ENCODE measurements at places on chromosomes 4 and X. TPM values are rescaled to one million over a fixed set of nuclear protein-coding genes. Genes with fewer than 3 reads are reported as not detected.

DNA sequence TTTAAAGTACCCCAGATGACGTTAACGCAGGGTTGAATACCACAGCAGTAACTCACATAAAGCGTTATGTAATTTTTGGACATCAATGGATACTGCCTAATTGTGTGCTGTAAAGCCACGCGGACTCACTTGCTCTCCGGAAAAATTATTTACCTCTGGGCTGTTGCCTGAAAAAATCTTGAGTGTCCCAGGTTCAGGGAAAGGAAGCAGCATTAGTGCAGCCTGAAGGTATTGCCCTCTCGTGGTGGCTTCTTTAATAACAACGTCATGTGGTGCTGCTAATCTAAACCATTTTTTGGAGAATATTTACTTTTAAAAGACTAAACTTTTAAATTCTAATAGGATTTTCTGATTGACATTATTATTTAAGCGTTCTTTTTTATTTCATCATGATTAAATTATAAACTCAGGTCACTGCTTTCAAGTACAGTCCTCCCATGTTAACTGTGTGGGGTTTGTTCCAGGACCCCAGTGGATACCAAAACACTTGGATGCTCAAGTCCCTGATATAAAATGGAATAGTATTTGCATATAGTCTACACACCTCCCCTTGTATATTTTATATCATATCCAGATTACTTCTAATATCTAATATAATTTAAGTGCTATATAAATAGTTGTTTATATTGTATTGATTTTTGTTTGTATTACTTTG lies 384.8 kb downstream of the FAM133A start:
- H3K27me3 ChIP-seq = no peaks in the 10 kb centered on the region
- H3K4me1 ChIP-seq = no peaks in the 10 kb centered on the region
- no peak for DNase-seq
- no peak overlapping the region for H3K27ac ChIP-seq
- no peak overlapping the region for H3K4me3 ChIP-seq
- no peaks in the 10 kb centered on the region for H3K36me3 ChIP-seq

- H3K27me3 ChIP-seq = no peaks in the 10 kb centered on the region
- H3K4me1 ChIP-seq = no peaks in the 10 kb centered on the region
- no peak overlapping the region for H3K4me3 ChIP-seq
- no peaks in the 10 kb centered on the region for H3K36me3 ChIP-seq
- DNase-seq = no peak
These were observed 43.7 kb upstream of the MAPK10 start for GRCh38 chr4:86403575-86403974.

DNA sequence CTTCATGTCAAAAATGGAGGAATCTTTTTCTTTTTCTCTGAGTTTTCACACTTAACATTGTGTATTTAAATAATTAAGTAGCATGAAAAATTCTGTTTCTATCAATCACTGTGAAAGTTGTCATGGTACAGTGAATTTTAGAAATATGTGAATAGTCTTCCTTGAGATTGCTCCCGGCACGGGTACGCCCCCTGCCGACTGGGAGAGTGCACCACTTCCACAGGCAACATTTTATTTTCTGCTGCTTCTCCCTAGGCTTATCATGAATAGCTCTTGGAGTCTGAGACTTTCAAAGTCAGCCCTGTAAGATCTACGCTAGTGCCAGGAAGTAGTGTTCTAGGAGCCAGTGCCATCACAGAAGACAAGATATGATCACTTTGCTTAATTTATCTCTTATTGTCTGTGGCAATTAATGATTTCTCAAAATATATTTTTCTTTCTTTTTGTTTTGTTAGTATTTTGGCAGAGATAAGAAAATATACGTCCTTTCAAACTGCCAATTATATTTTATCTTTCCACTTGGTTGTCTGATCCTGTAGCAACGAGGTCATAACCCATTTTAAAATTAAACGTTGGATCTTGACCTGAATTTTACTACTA lies 763.8 kb upstream of the AADAT start:
- DNase-seq = peak; percentile 73
- H3K36me3 ChIP-seq = no peaks in the 10 kb centered on the region
- no peaks in the 10 kb centered on the region for H3K27me3 ChIP-seq
- no peaks in the 10 kb centered on the region for H3K4me1 ChIP-seq

DNA sequence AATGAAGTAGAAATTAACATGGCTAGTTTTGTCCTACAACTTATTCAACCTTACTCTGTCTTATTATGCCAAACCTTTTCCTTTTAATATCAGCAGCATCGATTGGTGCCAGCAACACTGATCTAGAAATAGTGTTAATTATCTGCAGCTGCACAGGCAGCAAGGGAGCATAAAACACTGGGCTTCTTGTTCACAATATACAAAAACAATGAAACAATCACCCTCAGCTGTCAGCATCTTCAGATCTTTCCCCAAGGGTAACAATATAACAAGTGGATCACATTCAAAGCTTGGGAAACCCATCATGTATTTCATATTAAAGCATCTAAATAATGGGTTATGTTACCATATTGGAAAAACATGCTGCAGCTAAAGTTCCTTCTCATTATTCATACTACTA lies 238.1 kb downstream of the SPOCK3 start:
- no peak overlapping the region for H3K27ac ChIP-seq
- no peaks in the 10 kb centered on the region for H3K36me3 ChIP-seq
- no peaks in the 10 kb centered on the region for H3K4me1 ChIP-seq
- no peaks in the 10 kb centered on the region for H3K27me3 ChIP-seq
- no peak for DNase-seq
- H3K4me3 ChIP-seq = no peak overlapping the region

DNA sequence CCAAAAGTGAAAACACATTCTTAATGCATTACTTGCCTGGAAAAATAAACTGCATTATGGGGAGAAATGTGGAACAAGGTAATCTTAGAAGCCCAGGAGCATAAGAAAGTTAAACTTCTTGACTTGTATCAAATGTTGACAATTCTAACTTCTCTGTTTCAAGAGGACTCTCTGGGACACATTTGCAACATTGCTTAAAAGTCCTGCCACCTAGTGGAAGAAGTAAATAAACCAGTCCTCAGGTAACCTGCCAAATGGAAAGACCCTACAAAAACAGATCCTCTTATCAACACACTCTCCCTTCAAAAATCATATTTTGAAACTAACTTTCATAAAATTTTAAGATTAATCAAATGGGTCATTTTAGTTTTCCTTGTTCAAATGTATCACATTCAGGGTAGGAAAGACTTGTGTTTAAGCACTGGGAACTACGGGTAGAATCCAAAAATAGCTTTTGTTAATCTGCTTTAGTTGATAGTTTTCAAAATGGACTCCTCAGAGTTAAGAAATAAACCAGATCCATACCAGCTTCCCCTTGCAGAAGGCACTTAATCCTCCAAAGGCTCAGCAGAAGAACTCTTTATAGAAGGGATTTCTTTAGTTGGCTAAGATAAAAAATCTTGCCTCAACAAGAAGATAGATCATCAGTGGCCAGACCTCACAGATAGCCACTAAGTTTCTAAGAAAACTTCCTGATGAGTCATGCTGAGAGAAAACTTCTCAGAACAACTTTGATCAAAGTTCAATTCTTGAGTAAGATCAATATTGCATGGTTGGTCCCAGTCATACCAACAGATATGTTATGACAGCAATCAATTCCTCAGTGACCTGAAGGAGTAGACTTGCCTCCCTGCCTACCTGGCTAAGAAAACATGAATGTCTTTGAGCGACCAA lies 141.7 kb downstream of the HHIP start:
- H3K4me3 ChIP-seq = no peak overlapping the region
- H3K27ac ChIP-seq = no peak overlapping the region
- H3K27me3 ChIP-seq = no peaks in the 10 kb centered on the region
- no peaks in the 10 kb centered on the region for H3K36me3 ChIP-seq
- DNase-seq = no peak

The SLC16A2 gene
- total RNA-seq = 30.6 TPM

The GPAT3 gene
- 5.1 TPM for total RNA-seq

The CDX4 gene
- total RNA-seq = not detected
